Activated naive CD4-positive, alpha-beta T cell treated with Interleukin-2 at 50 U/mL for 16 hours (primary cell): ENCODE measurements at places on chromosomes 5 and 9.

DNA sequence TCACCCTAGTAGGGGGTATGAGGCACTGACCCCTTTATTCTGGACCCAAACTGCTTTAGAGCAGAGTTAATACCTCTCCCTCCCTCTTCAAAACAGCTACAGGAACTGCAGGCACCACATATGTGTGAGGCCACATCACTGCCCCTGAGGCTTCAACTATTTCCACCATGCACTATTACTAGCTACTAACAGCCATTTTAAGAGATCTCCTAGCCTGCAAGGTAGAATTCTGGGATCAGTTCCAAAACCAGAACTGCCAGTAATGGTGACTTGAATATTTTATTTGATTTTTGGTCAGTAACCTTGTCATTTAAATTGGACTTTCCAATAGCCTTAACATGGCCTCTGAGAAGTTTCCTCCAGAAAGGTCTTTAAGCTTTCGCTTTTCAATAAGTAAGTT is 55.3 kb upstream of the FSD1L start:
- no peak for DNase-seq

DNA sequence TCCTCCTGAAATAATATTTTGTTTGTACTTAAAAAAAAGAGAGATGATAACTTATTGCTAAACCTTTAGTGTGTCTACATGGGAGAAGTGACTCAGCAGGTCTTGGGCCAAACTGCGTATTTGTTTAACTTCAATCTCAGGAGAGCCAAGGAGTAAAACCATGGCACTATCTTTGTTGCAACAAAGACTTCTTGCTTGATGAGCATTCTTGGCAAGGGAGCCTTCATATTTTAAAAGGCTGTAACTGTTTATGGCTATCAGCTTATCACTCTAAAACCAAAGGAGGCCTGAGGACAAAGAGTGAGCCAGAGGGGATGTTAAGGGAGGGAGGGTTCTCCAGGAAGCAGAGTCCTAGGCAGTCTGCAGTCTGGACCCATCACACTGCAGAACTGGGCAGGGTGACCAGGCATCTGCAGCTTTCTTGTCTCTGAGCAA is 216.2 kb upstream of the S1PR3 start:
- DNase-seq = no peak

- no peak for DNase-seq
Observed at GRCh38 chr9:33751536-33752129, 43.7 kb upstream of the PRSS3 start.

DNA sequence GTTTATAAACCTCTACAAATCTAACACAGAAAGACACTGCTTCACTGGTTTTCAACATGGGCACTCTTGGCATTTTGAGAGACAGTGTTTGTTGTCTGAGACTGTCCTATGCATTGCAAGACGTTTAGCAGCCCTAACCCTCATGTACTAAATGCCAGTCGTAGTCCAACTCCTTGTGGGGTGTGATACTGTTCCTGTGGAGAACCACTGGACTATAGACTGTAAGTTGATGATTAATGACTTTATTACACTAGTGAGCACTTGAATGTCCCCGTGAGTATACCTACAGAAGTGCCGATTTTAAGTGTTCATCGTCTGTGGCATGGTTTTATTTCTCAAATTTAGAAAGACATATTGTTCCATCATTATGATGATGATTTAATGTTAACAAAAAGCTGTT is 46.2 kb downstream of the RECK start:
- no peak for DNase-seq

DNA sequence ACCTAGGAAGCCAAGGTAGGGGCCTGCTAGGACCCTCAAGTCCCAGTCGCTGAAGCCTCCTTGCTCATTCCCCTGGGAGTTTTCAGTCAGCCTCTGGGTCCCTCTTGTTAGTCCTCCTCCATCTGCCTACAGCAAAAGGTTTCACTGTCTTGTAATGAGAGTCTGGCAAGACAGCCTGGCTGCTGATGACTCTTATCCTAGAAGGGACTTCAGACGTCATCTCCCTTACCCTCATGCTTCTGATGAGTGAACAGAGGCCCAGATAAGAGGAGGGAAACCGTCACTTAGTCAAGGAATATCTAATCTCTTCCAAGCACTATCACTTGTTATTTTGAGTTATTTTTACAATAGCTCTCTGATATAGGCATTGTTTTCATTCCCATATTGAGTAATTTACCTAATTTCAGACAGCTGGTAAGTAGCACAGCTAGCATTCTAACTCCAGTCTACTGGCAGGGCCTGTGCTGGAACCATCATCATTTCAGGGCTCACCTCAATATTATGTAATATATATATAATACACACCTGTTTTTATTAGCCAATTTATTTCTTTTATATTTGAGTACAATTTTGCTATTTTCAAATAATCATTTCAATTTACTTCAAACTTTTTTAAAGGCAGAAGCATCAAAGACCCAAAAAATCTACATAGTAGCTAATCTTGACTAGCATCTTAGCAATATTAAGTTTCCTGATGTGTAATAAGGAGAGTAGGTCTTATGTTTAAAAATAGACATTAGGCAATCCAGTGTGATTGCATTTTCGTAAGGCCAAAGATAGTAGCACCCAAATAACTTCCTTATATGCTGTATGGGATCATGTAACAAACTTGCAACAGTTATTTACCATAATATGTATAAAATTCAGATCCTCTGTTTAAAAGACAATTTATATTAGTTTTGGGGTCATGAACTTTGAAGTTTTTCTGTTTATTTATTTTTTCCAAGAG is 7.9 kb downstream of the CMYA5 start:
- DNase-seq = no peak

DNA sequence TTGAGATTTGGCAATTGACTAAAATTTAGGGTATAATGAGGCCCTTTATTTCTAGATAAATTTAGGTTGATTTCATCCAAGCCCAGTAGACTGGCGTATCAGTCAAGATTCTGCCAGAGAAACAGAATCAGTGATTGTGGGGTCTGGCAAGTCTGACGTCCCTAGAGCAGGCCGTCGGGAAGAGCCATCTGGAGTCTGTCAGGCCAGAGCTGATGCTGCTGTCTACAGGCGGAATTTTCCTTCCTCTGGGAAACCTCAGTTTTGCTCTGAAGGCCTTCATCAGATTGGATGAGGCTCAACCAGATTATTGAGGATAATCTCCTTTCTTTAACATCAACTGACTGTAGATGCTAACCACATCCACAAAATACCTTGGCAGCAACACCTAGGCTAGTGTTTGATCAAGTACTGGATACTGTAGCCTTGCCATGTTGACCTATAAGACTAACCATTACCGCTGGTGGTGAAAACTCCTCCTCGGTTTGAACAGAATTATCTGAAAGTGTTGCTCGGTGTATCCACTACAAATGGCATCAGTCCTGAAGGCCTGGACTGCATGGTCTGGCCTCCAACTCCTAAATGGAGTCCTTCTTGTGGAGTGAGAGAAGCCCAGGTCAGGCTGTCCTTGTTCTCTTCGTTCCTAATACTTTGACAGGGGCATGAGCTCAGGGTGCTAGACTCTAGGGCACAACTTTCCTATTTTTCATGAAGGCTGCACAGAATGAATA is 83.2 kb upstream of the ANKH start:
- DNase-seq = no peak

DNA sequence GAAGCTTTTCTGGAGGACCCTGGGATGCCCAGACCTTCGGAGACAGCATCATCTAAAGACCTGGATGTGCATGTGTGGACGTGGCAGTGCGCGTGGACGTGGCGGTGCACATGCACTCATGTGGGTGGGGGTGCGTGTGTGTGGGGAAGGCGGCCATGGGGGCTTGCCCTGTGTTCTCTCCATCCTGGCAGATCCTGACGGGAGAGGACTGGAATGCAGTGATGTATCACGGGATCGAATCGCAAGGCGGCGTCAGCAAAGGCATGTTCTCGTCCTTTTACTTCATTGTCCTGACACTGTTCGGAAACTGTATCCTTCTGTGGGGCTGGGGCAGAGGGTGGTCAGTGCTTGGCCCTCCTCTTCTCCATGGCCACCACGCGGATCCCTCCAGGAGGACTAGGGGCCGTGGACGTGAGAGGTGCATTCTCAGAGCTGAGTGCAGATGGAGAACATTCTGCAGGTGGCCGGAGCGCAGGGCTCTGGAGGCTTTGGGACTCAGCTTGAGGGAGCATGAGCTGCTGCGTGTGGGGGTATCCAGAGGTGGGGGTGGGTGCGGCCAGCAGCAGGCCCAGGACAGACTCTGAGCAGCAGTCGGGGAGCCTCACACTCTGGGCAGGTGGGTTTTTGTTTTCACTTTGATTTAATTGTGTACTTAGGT is 129.1 kb downstream of the CACNA1B start:
- DNase-seq = no peak

- no peak for DNase-seq
Observed at GRCh38 chr5:68490406-68490805, 274.9 kb downstream of the PIK3R1 start.

GRCh38 chr9:89095761-89096528 is 82.7 kb downstream of the SHC3 start:
- DNase-seq = no peak

DNA sequence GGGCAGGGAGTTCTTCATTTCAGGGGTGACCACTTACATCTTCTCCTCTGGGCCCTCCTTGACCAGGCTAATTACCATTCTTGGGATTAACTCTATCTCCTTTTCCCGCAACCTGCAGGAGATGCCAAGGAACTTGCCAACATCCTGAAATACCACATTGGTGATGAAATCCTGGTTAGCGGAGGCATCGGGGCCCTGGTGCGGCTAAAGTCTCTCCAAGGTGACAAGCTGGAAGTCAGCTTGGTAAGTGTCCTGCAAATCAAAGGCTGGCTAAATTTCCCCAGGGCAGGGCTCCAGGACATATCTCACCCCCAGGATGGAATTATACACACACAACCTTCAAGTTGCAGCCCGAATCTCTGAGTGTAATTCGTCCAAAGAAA is 30.2 kb downstream of the TGFBI start:
- no peak for DNase-seq

DNA sequence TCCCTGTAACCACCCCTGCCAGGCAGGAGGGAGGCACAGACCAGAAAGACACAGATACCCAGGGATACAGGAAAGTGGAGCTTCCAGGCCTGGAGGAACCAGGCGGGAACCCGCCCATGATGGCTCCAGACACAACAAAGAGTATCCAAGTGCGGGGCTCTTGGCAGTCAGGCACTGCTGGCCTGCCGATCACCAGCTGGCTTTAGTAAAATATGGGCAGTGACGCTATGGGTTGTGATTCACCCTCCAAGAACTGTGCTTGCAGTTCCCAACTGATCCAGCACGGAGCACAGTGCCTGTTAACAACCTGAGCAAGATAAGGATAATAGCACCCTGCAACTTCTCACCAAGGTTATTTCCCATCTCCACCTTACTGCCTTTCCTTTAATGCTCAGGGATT is 463.3 kb downstream of the IRX1 start:
- no peak for DNase-seq

DNA sequence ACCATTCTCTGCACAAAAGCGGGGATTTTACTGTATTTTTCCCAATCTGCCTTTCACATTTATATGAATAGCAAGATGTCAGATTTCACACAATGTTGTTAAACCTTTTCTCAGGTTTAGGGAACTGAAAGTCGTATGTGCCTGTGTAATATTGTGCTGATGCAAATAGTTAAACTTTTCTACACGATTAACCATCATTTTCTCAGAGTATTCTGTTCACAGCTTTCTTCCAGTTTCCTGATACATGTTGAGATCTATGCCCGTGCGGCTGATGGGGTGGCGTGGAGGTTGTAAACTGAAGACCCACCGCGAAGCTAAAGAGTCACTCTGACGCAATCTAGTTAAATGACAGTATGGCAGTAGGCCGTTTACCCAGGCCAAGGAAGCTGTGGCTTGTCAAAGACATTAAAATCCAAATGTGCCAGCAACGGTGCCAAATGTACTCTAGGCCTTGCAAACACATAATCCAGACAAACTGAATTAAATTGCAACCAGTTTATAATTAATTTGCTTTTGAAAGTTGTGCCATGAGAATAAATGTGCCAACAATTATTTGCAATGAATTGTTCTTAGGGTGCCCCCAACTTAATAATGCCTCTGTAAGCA is 145.7 kb downstream of the EBF1 start:
- no peak for DNase-seq

- DNase-seq = no peak
Observed at GRCh38 chr5:55004729-55005128, 19.3 kb upstream of the GZMK start.

GRCh38 chr9:94929369-94929756 is 202.9 kb downstream of the AOPEP start:
- DNase-seq = no peak

GRCh38 chr5:173643964-173644363 is 27.5 kb upstream of the BOD1 start:
- no peak for DNase-seq

- no peak for DNase-seq
Observed at GRCh38 chr5:34941936-34942335, 12.6 kb downstream of the DNAJC21 start.

DNA sequence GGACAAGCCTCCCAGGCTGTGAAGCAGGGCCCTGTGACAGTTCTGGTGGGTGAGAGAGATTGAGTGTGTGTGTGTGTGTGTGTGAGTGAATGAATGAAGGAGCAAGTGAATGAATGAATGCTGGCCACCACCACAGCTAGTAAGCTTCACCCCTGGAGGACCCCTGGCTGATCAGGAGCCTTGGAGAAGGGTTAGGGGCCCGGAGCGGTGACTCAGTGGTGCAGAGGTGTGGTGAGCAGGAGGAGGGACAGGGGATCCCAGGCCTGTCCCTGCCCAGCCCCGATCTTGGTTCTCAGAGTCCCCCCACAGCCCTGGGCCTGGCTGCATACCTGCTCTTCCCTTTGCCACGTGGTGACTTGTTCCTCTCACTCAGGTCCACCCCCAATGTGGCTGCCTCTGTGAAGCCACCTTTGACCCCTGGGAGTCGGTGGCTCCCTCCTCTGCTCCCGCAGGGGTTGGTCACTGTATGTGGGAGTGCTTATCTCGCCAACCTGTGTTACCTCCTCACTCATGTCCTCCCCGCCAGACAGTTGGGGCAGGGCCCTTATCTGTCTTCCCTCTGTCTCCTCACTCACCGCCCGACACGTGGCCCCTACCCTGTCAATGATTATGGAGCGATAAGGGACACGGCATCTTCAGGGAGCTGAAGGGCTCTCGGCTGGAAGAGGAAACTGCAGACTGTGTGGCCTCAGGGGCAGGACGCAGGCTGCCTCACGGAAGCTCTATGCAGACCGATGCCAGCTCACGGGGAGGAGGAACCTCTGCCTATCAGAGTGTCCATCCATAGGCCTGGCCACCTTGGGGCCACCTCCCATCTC is 99.9 kb upstream of the PITX1 start:
- DNase-seq = no peak

DNA sequence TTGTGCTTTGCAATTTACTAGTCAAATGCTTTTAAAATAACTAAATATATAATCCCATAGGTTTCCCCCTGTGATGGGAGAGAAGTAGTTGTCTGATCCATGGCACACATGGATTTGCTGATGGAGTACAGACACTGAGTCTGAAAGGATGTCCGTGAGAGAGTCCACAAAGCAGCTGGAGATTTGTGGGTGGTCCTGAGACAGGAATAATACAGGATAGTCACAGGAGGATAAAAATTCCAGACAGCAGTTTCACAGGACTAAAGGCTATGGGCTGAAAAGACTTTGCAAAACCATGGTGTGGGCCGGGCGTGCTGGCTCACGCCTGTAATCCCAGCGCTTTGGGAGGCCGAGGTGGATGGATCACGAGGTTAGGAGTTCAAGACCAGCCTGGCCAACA is 58.7 kb upstream of the ZFR start:
- DNase-seq = no peak
